ENCODE measurements at places on chromosomes 2 and 18.

DNA sequence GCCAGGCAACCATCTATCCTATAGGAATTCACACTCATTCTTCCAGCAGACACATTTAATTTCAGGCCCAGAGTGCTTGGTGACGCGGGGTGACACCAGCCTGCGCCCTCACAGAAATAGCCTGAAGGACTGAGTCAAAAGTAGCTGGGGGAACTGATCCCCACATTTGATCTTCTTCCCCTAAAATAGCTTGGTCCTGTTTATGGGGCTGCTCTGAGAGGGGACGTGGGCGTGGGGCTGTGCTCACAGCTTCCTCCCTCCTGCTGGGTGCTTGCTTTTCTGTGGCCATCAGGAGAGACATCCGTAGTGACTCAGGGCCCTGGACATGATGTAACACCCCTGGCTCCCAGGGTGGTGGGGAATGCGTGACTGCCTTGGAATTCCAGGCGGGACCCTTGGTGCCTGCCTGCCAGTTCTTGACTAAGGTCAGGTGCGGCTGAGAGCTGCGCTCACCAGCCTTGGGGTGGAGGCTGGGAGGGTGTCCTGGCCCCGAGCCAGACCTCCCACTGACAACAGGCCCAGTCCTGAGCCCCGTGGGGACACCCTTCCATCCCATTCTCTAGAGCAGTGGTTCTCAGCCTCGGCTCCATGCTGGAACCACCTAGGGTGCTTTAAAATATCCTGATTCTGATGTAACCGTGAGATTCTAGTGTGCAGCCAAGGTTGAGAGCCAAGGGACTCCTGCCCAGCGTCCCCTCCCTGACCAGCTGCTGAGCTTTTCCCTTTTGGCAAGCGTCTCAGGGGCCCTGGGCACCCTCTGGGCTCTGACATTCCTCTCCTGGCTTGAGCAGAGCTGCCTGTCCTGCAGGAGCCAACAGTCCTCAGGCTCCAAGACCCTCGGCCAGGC is 47.4 kb upstream of the SMAD7 start:
- peaks cover 22% of the 10 kb centered on the region for H3K4me1 ChIP-seq
- H3K27ac ChIP-seq, result peak overlapping the region; percentile 92
- H3K4me3 ChIP-seq, result no peak overlapping the region
- no peaks in the 10 kb centered on the region for H3K36me3 ChIP-seq
- H3K27me3 ChIP-seq, result peaks cover 2% of the 10 kb centered on the region

DNA sequence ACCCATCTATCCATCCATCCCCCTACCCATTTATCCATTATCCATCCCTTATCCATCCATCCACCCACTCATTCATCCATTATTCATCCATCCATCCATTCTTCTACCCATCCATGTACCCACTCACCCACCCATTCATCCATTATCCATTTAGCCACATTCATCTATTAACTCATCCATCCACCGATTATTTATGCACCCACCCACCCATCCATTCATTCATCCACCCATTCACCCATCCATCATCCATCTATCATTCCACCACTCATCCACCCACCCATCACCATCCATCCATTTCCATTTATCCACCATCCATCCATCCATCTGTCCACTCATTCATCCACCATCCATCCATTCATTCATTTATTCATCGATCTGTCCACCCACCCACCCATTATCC is 137.4 kb upstream of the CTDP1 start:
- H3K4me3 ChIP-seq, result no peak overlapping the region
- no peaks in the 10 kb centered on the region for H3K4me1 ChIP-seq
- DNase-seq, result no peak
- peaks cover 21% of the 10 kb centered on the region for H3K36me3 ChIP-seq
- no peak overlapping the region for H3K27ac ChIP-seq

GRCh38 chr2:204863336-204863735 is 318.1 kb downstream of the PARD3B start:
- no peaks in the 10 kb centered on the region for H3K4me1 ChIP-seq
- H3K36me3 ChIP-seq, result peaks cover 4% of the 10 kb centered on the region
- H3K27me3 ChIP-seq, result peaks cover 2% of the 10 kb centered on the region
- DNase-seq, result no peak

- no peaks in the 10 kb centered on the region for H3K4me1 ChIP-seq
- no peaks in the 10 kb centered on the region for H3K27me3 ChIP-seq
- DNase-seq, result no peak
- H3K27ac ChIP-seq, result no peak overlapping the region
These were observed 222.8 kb upstream of the CDH7 start for GRCh38 chr18:65527879-65528633.

- H3K27ac ChIP-seq, result no peak overlapping the region
- peaks cover 2% of the 10 kb centered on the region for H3K36me3 ChIP-seq
- no peaks in the 10 kb centered on the region for H3K4me1 ChIP-seq
- no peak for DNase-seq
These were observed 90.9 kb downstream of the DOK6 start for GRCh38 chr18:69491576-69491975.

- peaks cover 81% of the 10 kb centered on the region for H3K27me3 ChIP-seq
- no peak for DNase-seq
- peaks cover 2% of the 10 kb centered on the region for H3K4me1 ChIP-seq
These were observed 15.0 kb upstream of the CYS1 start for GRCh38 chr2:10095175-10095574.

- peaks cover 28% of the 10 kb centered on the region for H3K4me1 ChIP-seq
- peaks cover 14% of the 10 kb centered on the region for H3K27me3 ChIP-seq
- no peak overlapping the region for H3K27ac ChIP-seq
- no peak overlapping the region for H3K4me3 ChIP-seq
These were observed 372.7 kb upstream of the ID2 start for GRCh38 chr2:8309131-8309530.

DNA sequence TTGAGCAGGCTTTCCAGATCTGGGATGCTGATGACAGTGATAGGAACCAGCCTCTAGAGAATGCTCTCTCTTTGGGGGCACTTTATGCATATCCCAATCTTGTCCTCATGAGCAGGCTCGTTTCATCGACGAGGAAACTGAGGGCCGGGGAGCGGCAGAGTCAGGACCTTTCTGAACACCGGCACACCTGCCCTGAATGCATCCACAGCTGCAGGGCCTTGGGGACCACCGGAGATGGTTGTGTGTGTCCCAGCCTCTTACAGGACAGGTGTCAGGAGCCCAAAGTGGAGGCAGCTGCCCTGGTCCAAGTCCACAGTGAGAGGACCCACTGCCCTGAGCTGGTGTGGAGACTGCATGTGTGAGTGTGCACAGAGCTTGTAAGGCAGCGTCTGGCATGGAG is 47.6 kb upstream of the FAHD2A start:
- DNase-seq, result no peak
- no peak overlapping the region for H3K4me3 ChIP-seq
- no peaks in the 10 kb centered on the region for H3K4me1 ChIP-seq
- no peaks in the 10 kb centered on the region for H3K36me3 ChIP-seq
- H3K27me3 ChIP-seq, result peaks cover 12% of the 10 kb centered on the region
- peak overlapping the region; percentile 77 for H3K27ac ChIP-seq

DNA sequence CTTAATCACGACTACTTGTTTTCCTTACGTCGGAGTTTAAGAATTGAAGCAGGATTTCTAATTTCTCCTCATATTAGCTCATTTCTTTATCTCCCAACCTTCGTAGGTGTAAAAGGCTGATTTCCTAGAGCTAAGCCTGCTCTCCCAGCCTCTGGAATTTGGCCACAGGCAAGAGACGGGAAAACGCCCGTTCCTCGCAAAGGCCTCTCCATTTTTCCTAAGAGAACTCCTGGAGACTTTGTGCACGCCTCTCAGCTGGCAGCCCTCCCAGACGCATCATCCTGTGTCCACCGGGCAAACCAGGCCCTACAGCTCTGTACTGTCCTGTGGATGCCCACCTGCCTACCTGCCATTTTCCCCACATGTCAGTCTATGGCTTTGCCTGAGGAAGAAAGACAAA is 106.3 kb downstream of the FTCDNL1 start:
- H3K4me1 ChIP-seq, result peaks cover 3% of the 10 kb centered on the region
- H3K27me3 ChIP-seq, result peaks cover 10% of the 10 kb centered on the region
- no peak overlapping the region for H3K4me3 ChIP-seq
- no peak overlapping the region for H3K27ac ChIP-seq

DNA sequence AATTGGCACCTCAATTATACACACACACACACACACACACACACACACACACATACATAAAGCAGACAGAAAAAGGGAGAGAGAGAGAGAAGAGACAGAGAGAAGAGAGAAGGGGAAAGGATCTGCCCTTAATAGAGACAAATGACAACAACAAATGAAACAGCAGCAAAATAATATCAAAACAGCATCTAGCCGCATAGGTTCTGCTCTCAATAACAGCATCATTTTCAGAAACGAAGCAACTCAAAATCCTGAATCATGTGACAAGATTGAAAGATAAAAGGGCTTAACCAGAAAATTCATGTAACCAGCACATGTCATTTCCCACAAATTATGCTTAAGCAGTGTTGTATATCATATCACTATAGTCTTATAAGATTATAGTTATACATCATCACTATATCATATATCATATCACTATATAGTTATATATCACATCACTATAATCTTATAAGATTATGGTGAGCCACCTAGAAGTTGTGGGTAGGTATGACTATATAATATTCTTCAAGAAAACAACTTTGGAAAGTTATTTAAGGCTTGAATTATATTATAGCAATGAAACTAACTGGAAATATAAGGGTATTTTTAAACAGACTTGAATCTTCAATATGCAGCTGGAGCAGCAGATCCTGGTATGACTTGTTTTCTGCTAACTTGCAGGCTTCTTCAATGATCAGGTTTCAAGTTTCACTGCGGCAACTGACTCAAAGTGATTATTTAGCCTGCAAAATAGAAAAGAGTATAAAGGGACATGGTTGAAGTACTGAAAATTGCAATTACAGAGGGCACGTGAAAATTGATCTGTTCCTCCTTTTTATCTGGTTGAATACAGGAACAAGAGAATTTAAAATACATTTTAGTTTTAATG is 16.1 kb upstream of the VPS54 start:
- DNase-seq, result no peak
- H3K4me1 ChIP-seq, result peaks cover 45% of the 10 kb centered on the region
- H3K36me3 ChIP-seq, result no peaks in the 10 kb centered on the region
- H3K27ac ChIP-seq, result peak overlapping the region; percentile 64
- H3K27me3 ChIP-seq, result no peaks in the 10 kb centered on the region

DNA sequence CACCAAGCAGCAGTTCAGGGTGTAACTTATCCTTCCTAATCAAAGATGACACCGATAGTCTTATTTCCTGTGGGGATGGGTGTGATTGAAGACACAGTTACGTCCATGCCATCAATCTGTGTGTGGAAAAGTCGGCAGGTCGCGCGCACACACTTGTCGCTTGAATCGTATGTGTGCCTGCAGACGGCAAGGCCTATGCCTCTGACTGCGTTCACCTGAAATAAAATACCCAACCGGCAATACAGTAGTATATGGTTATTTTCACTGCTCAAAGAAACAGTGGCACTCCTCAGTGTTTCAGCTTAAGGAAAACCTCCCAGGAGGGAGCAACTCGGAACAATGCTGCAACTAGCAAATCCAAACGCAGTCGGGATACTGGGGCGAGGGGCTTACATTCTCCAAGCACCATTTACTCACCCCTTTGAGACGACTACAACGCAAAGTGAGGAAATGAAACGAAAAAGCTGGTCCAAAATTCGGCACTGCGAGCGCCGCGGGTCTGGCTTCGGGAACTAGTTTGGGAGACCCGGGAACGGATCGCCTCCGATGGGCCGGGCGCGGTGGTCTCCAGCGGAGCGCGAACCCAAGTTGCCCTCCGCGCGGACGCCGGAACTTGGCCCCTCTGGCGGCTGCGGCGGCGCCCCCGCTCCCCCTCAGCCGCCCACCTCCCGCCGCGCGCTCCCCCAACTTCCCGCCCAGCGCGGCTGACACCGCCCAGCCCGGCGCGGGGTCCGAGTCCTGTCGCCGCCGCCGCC is 675 bp downstream of the PRKD3 start:
- no peaks in the 10 kb centered on the region for H3K36me3 ChIP-seq
- peak overlapping the region; percentile 96 for H3K27ac ChIP-seq
- peaks cover 42% of the 10 kb centered on the region for H3K4me1 ChIP-seq
- H3K27me3 ChIP-seq, result peaks cover 12% of the 10 kb centered on the region
- peak overlapping the region; percentile 99 for H3K4me3 ChIP-seq

DNA sequence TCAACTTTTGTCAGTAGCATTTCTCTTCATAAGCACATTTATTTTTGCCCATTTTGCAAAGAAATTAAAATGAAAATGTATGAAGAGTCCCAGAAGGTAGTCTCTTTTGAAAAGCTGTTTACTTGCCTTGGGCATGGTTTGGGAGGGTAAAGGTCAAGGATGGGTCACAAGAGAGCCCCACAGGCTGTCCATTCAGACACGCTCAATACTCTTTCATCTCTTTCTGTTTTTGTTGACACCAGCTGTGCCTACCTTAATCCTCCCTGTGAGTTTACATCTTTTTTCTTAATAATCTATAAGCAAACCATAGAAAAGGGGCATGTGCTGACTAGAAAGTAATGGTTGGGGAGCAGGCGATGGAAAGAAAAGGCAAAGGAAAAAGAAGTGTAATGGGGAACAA is 49.6 kb upstream of the KLF7 start:
- H3K4me3 ChIP-seq, result no peak overlapping the region
- H3K36me3 ChIP-seq, result no peaks in the 10 kb centered on the region
- H3K27ac ChIP-seq, result no peak overlapping the region

GRCh38 chr18:63186520-63187222 is 132.9 kb downstream of the BCL2 start:
- H3K4me1 ChIP-seq, result peaks cover 84% of the 10 kb centered on the region
- H3K27ac ChIP-seq, result peak overlapping the region; percentile 3
- H3K4me3 ChIP-seq, result no peak overlapping the region
- no peaks in the 10 kb centered on the region for H3K27me3 ChIP-seq
- DNase-seq, result no peak

Data from naive thymus-derived CD8-positive, alpha-beta T cell (primary cell).